ENCODE measurements at places on chromosomes 7 and 10.

- DNase-seq = no peak
Observed at GRCh38 chr7:17921857-17922416, 18.4 kb downstream of the SNX13 start.

DNA sequence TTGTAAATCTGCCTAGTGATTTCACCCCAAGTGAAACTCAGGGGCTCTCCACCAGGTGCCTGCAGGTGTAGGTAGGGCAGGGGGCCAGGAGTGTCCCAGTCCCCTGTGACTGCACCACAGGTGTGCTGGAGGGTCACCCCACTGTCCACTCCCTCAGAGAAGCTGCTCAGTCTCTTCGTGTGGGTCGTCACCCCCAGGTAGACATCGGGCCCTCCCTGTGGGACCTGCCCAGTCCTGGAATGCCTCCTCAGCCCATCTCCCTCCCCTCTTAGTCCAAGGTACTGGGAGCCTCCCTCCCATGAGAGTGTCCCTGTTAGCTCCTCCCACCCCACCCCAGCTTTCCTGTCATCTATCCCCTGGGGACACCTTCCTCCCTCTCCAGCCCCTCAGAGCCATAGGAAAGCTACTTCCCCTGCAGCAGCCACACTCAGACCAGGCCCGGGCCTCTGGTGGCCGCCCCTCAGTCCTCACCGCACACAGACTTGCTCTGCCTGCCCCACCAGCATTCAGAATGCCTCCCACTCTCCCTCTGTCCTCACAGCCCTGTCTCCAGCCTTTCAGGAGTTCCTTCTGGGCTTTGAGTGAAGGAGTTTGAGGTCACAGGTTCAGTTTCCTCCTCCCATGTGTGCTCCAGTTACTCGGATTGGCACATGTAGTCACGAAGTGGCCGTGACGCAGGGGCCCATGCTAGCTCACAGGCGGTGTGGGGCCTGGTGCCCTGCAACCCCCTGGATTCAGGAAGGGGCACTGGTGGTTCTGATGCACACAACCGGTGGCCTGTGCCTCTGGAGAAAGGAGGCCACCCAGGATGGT lies 5.1 kb downstream of the ALOX5 start:
- no peak for DNase-seq

DNA sequence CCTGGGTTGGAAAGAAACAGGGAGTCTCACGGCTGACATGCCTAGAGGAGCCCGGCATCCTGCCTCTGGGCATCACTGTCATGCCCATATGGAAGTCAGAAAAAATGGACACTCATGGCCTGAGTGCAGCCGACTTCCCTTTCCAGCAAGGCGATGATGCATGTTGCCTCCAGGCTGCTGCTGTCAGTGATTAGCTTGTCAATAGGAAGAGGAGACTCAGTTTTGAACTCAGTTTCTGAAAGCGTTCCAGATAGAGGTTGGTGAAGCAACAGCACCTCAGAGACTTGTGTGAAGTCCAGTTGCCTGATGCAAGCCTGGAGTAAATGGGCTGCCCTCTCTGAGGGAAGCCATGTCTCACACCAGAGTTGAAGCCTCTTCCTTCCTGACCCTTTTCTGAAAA lies 148.4 kb downstream of the TPST1 start:
- no peak for DNase-seq

DNA sequence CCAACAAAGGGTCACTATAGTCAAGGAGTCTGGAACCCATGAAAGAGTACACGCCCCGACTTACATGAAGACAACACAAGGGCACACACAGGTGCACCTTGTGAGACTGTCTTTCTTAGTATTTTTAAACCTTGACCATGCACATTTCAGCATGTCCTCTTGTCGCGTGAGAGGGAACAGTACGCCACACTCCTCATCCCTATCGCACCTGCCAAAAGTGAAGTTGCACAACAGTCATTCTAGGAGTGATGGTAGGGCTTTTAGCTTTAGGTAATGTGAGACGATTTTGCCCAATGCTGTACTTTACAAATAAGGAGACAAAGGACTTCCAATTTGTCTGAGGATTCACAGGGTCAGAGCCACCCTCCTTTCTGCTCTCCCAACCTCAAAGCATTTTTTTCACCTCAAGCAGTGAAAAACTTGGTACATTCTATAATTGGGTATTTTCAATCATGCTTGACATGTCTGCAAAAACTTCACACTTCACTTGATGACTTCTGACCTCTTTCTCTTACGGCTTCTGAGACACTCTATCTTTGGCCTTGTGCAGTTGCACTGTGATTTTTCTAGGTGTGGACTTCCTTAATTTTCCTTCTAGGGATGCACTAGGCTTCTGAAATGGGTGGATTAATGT lies 173.9 kb upstream of the GRB10 start:
- no peak for DNase-seq

DNA sequence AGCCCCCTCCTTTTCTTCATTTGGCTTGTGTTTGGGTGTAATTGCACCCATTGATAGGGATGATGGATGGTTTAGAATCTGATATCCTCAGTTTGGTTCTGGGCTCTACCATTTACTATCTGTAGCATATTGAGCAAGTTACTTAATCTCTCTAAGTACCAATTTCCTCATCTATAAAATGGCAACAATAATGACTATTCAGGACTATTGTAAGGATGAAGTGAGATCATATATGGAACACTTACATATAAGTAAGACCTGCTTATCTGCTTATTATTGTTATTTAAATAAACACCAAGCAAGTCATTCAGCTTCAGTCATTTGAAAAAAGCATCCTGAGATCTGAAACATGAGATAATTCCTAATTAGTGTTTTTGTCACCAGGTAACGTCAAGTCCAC lies 127.0 kb downstream of the SEC23IP start:
- DNase-seq = no peak

DNA sequence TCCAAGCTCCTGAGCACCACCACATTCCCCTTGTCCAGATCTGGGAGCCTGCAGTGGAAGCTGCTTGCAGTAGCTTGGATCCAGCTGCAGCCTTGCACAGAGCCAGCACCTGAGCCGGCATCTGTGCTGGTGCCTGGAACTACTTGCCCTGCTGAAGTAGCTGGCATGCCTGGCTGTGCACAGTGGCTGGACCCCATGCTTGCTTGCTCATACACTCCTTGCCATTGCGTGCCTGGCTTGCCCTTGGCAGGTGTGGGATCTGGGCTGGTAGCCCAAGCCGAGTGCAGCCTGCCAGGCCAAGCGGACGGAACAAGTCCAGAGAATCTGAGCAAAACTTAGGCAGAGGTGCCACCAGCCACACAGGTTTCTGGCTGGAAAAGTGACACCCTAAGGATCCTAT lies 759.9 kb downstream of the IPMK start:
- no peak for DNase-seq

Measured in stimulated activated CD4-positive, alpha-beta T cell treated with anti-CD3 and anti-CD28 coated beads, TNF-alpha, amount 100 ng/mL, for 48 hours (primary cell).